ENCODE measurements at places on chromosomes 12 and 14. TPM values are rescaled to one million over a fixed set of nuclear protein-coding genes. Genes with fewer than 3 reads are reported as not detected.

DNA sequence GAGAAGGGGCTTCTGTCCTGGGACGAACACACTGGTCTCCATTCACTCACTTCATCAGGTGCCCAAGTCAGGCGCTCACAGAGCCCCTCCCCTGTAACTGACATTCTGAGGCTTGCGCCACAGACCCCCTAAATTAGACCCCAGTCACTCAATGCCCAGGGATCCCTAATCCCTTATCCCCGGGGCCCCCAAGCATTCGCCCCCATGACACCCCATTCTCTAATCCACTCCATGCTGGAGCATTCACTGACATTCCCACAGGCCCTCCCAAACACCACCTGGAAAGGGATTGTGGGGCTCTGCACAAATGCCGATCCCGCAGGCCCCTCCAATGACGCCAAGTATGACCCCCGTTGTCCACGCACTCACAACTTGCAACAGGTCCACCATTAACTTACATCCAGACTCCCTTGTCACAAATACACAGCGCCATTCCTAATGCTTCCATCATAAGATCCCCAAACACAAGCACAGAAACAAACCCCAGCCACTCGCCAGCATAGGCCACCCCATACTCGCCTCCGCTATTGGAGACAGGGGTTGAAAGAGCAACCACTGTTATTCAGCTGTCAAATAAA lies 1.5 kb downstream of the ZNF605 start:
- H3K4me3 ChIP-seq = peak overlapping the region; percentile 64
- H3K27ac ChIP-seq = peak overlapping the region; percentile 83
- no peaks in the 10 kb centered on the region for H3K27me3 ChIP-seq
- peaks cover 3% of the 10 kb centered on the region for H3K4me1 ChIP-seq
- no peak for DNase-seq

- no peak for DNase-seq
- no peaks in the 10 kb centered on the region for H3K36me3 ChIP-seq
- H3K27me3 ChIP-seq = no peaks in the 10 kb centered on the region
- H3K27ac ChIP-seq = no peak overlapping the region
- H3K4me1 ChIP-seq = no peaks in the 10 kb centered on the region
- no peak overlapping the region for H3K4me3 ChIP-seq
These were observed 87.7 kb upstream of the KRR1 start for GRCh38 chr12:75599061-75599460.

- no peaks in the 10 kb centered on the region for H3K27me3 ChIP-seq
- no peak overlapping the region for H3K27ac ChIP-seq
- no peak overlapping the region for H3K4me3 ChIP-seq
- no peak for DNase-seq
- no peaks in the 10 kb centered on the region for H3K4me1 ChIP-seq
These were observed 109.0 kb upstream of the ATP2B1 start for GRCh38 chr12:89817501-89818226.

TMTC1 gene
- 6.3 TPM for total RNA-seq
